ENCODE measurements at places on chromosomes 2 and 18. TPM values are rescaled to one million over a fixed set of nuclear protein-coding genes. Genes with fewer than 3 reads are reported as not detected.

DNA sequence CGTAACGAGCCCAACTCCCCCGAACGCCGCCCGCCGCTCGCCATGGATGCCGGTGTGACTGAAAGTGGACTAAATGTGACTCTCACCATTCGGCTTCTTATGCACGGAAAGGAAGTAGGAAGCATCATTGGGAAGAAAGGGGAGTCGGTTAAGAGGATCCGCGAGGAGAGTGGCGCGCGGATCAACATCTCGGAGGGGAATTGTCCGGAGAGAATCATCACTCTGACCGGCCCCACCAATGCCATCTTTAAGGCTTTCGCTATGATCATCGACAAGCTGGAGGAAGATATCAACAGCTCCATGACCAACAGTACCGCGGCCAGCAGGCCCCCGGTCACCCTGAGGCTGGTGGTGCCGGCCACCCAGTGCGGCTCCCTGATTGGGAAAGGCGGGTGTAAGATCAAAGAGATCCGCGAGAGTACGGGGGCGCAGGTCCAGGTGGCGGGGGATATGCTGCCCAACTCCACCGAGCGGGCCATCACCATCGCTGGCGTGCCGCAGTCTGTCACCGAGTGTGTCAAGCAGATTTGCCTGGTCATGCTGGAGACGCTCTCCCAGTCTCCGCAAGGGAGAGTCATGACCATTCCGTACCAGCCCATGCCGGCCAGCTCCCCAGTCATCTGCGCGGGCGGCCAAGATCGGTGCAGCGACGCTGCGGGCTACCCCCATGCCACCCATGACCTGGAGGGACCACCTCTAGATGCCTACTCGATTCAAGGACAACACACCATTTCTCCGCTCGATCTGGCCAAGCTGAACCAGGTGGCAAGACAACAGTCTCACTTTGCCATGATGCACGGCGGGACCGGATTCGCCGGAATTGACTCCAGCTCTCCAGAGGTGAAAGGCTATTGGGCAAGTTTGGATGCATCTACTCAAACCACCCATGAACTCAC, 673 bp downstream of the PCBP1 start:
- peaks cover 3% of the 10 kb centered on the region for H3K27me3 ChIP-seq
- H3K36me3 ChIP-seq: peaks cover 52% of the 10 kb centered on the region
- DNase-seq: peak; percentile 68

SLC66A3 gene
- total RNA-seq: 15.9 TPM

GRCh38 chr2:175834477-175834876, 167.6 kb downstream of the LNPK start:
- peaks cover 2% of the 10 kb centered on the region for H3K27me3 ChIP-seq
- no peaks in the 10 kb centered on the region for H3K4me1 ChIP-seq
- no peak overlapping the region for H3K27ac ChIP-seq
- no peaks in the 10 kb centered on the region for H3K36me3 ChIP-seq
- DNase-seq: no peak
- H3K4me3 ChIP-seq: no peak overlapping the region

- no peak overlapping the region for H3K4me3 ChIP-seq
- H3K4me1 ChIP-seq: no peaks in the 10 kb centered on the region
Measured at GRCh38 chr2:88321449-88322248, 130.8 kb downstream of the FOXI3 start.

DNA sequence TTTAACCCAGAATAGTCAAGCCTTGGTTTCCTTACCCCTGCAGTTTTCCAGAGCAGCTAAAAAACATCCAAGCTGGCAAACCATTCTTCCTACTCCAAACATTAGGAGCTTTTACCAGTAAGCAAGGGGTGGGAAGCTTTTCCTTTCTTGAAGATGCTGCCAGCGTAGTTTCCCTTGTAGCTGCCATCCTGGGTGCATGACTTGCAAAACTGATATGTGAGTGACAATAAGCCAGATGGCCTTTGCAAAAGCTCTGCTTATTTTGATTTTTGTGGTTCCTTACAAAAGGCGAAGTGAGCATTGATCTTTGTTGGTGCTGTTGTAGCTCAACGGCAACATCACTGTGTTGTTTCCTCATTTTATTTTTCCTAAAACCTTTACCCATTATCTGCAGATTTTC, 138.8 kb downstream of the WDSUB1 start:
- H3K27ac ChIP-seq: no peak overlapping the region
- H3K4me3 ChIP-seq: no peak overlapping the region
- peaks cover 4% of the 10 kb centered on the region for H3K27me3 ChIP-seq
- H3K4me1 ChIP-seq: no peaks in the 10 kb centered on the region
- H3K36me3 ChIP-seq: no peaks in the 10 kb centered on the region

CSRNP3 gene
- not detected for total RNA-seq

ERFE gene
- total RNA-seq: not detected

DNA sequence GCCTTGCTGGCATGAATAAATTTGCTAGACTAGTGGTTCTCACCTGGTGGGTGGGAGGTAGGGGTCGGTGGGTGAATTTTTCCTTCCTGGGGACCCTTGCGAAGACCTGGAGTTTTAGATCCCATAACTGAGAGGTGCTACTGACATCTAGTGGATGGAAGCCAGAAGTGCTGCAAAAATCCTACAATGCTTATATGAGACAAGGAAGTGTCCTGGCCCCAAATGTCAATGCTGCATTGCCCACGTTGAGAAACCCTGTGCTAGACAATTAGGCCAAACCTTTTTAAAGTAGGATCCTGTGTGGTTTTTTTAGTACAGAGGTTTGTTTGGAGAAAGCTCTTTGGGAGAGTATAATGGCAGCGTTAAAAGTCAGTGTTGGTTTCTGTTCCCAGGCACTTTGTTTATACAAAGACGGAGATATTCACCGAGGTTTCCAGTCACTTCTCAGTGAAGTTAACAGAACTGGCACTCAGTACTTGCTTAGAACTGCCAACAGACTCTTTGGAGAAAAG, 9.6 kb downstream of the SERPINB8 start:
- peak; percentile 36 for DNase-seq
- peaks cover 38% of the 10 kb centered on the region for H3K36me3 ChIP-seq
- no peaks in the 10 kb centered on the region for H3K27me3 ChIP-seq
- H3K27ac ChIP-seq: no peak overlapping the region
- H3K4me3 ChIP-seq: no peak overlapping the region
- H3K4me1 ChIP-seq: peaks cover 21% of the 10 kb centered on the region

DNA sequence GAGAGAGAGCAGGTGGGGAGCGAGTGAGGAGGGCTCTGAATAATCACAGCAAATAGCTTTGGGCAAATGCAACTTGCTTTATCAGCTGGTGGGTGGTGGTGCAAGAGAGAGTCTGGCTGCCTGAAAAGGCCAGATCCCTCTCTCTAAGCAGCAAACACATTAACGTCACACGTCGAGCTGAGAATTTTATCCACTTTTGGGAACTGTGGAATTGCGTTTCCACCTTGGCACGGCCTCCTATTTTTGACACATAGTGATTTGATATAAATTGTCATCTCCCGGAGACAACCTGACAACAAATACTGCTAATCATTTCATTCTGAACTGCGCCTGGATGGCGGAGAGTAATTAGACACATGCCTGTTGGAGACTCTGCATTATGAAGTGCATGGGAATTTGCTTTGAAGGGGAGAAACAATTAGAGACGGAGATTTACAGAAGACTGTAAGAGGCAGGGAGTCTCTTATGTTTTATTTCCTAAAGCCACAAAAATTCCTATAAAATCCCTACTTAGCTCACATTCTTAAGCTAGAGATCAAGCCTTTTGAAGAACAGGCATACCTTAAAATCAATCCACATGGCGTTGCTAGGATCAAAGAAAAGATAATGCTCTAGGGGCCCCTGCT, 634.1 kb downstream of the TDRD15 start:
- H3K4me1 ChIP-seq: no peaks in the 10 kb centered on the region
- no peaks in the 10 kb centered on the region for H3K27me3 ChIP-seq
- no peak for DNase-seq
- H3K4me3 ChIP-seq: no peak overlapping the region
- no peaks in the 10 kb centered on the region for H3K36me3 ChIP-seq

GRCh38 chr18:44325903-44326635, 354.6 kb upstream of the SETBP1 start:
- H3K27ac ChIP-seq: no peak overlapping the region
- DNase-seq: no peak
- H3K36me3 ChIP-seq: no peaks in the 10 kb centered on the region
- no peaks in the 10 kb centered on the region for H3K4me1 ChIP-seq

GRCh38 chr2:23600346-23600745, 215.4 kb downstream of the KLHL29 start:
- H3K4me1 ChIP-seq: no peaks in the 10 kb centered on the region
- H3K27me3 ChIP-seq: no peaks in the 10 kb centered on the region
- DNase-seq: no peak
- H3K36me3 ChIP-seq: no peaks in the 10 kb centered on the region

- no peaks in the 10 kb centered on the region for H3K36me3 ChIP-seq
- no peak overlapping the region for H3K27ac ChIP-seq
- no peak overlapping the region for H3K4me3 ChIP-seq
Measured at GRCh38 chr2:213221957-213222356, 62.3 kb upstream of the SPAG16 start.

DNA sequence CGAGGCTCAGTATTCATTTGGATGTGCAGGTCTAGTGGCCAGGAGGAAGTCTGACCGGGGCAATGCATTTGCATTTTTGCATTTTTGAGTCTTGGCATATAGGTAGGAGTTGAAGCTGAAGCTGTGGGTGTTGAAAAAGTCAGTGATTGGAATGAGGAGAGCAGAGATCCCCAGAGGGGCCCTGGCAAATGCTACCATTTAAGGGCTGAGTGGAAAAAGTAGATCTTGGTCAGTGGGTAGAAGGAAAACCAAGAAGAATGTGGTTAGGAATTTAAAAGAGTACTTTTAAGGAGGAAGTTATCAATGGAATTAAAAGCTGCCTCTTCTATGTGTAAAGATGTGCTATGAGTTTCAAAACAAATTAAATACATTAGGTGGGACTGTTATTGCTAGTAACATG, 143.0 kb downstream of the ZEB2 start:
- H3K36me3 ChIP-seq: no peaks in the 10 kb centered on the region
- peaks cover 51% of the 10 kb centered on the region for H3K4me1 ChIP-seq
- no peak for DNase-seq
- H3K27ac ChIP-seq: no peak overlapping the region
- peaks cover 11% of the 10 kb centered on the region for H3K27me3 ChIP-seq
- H3K4me3 ChIP-seq: no peak overlapping the region

GALNT14 gene
- total RNA-seq: 0.44 TPM

GRCh38 chr2:72765997-72766609, 59.7 kb downstream of the EXOC6B start:
- no peak overlapping the region for H3K4me3 ChIP-seq
- no peaks in the 10 kb centered on the region for H3K4me1 ChIP-seq
- peaks cover 11% of the 10 kb centered on the region for H3K36me3 ChIP-seq
- H3K27me3 ChIP-seq: no peaks in the 10 kb centered on the region
- no peak overlapping the region for H3K27ac ChIP-seq

GRCh38 chr2:120404941-120405758, 59.2 kb downstream of the INHBB start:
- H3K36me3 ChIP-seq: no peaks in the 10 kb centered on the region
- no peaks in the 10 kb centered on the region for H3K4me1 ChIP-seq
- H3K27ac ChIP-seq: no peak overlapping the region
- no peak overlapping the region for H3K4me3 ChIP-seq
- no peak for DNase-seq
- H3K27me3 ChIP-seq: no peaks in the 10 kb centered on the region

GRCh38 chr2:240889601-240890560, 6.1 kb downstream of the MAB21L4 start:
- no peak overlapping the region for H3K4me3 ChIP-seq
- H3K4me1 ChIP-seq: no peaks in the 10 kb centered on the region
- no peak for DNase-seq

REEP1 gene
- 0.15 TPM for total RNA-seq

DNA sequence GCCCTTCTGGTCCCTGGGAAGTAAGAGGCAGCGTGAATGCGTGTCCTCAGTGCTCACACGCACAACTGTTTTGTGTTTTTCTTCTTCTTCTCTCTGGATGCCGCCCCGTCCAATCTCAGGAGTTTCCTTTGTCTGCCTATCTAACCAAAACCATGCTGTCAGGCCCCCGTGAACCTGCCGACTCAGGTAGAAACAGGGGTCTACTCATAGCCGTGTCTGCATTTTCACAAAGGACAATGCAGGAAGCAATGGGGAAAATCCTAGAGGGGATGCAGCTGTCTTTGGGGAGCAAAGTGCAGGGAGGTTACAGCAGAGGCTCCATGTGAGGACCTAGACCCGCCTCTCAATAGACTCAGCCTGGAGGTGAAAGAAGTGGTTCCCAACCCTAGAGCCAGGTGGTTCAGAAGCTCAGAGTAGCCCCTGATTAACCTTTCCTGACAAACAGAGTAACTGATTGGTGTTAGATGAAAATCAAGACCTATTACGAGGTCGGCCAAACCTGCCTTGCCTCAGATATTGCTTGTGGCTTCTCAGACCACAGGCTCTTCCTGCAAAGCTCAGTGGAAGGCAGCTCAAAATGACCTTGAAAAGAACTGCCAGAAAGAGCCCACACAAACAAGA, 49.3 kb downstream of the CD226 start:
- DNase-seq: peak; percentile 59
- H3K4me1 ChIP-seq: peaks cover 78% of the 10 kb centered on the region
- peak overlapping the region; percentile 67 for H3K4me3 ChIP-seq
- no peaks in the 10 kb centered on the region for H3K27me3 ChIP-seq
- H3K36me3 ChIP-seq: peaks cover 66% of the 10 kb centered on the region

- no peaks in the 10 kb centered on the region for H3K36me3 ChIP-seq
- no peak overlapping the region for H3K27ac ChIP-seq
- H3K27me3 ChIP-seq: no peaks in the 10 kb centered on the region
- H3K4me3 ChIP-seq: no peak overlapping the region
- no peak for DNase-seq
Measured at GRCh38 chr2:50781646-50782045, 250.3 kb downstream of the NRXN1 start.

DNA sequence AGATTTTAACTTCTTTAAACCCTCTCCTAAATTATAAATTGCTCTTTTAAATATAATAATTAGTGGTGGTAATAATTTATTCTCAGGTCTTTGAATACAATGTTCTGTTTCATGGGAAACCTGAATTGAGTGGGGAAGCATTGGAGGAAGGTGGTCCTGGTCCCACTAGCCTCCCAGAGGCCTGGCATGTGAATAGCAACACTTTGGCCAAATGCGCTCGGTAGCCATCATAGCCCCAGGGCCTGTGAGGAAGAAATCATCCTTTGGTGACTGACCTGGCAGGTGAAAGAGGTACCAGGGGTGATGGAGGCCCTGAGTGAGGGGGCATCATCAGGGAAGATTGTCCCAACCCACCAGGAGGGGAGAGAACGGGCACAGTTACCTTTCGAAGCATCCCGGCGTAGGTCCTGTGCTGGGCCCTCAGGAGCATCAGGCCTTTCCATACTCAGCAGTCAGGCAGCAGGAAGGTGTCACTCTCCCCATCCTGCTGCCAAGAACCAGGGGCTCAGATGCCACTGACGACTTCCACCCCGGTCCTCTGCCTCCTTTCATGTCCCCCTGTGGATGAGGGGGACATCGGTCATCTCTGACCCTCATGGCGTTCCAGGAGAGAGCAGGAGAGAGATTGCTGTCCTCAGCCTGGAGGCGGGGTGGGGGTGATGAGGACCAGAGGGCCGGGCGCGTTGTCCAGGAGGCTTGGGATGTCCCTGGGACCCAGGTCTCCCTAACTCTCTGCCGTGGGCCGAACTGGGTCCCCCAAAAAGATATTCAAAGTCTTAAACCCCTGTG, 78.6 kb upstream of the HPCAL1 start:
- no peaks in the 10 kb centered on the region for H3K4me1 ChIP-seq
- no peaks in the 10 kb centered on the region for H3K36me3 ChIP-seq
- no peaks in the 10 kb centered on the region for H3K27me3 ChIP-seq
- DNase-seq: no peak
- no peak overlapping the region for H3K27ac ChIP-seq
